Tongue (tissue), 3 donors: ENCODE measurements at places on chromosomes 5 and 9. TPM values are rescaled to one million over a fixed set of nuclear protein-coding genes. Genes with fewer than 3 reads are reported as not detected.

KIF24 gene
- 4.9 TPM for total RNA-seq

PCDHA6 gene
- 0.82 TPM for total RNA-seq

DNLZ gene
- 9.2 TPM for total RNA-seq

CDX1 gene
- 0.31 TPM for total RNA-seq

SLC36A3 gene
- not detected for total RNA-seq

IRGM gene
- not detected for total RNA-seq
